Hippocampal formation (tissue), 2 donors: ENCODE measurements at places on chromosomes 3 and 15.

DNA sequence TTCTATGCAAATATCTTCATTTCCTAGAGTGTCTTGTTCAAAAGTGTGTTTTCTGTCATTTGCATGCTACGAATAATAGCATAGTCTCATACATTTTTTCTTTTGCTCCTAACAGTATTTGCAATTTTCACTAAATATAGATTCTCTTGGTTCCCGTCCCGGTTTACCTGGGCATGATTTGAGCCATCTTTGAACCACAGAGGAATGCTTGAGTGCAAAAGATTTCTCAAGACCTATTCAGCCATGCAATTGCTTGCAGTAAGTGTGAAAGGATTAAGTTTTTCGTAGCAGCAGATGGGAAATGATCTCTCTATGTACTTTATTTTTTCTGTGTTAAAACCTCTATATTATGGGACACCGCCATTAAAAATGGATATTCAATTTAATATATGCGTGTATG is 733.0 kb downstream of the ZPLD1 start:
- no peak for DNase-seq

DNA sequence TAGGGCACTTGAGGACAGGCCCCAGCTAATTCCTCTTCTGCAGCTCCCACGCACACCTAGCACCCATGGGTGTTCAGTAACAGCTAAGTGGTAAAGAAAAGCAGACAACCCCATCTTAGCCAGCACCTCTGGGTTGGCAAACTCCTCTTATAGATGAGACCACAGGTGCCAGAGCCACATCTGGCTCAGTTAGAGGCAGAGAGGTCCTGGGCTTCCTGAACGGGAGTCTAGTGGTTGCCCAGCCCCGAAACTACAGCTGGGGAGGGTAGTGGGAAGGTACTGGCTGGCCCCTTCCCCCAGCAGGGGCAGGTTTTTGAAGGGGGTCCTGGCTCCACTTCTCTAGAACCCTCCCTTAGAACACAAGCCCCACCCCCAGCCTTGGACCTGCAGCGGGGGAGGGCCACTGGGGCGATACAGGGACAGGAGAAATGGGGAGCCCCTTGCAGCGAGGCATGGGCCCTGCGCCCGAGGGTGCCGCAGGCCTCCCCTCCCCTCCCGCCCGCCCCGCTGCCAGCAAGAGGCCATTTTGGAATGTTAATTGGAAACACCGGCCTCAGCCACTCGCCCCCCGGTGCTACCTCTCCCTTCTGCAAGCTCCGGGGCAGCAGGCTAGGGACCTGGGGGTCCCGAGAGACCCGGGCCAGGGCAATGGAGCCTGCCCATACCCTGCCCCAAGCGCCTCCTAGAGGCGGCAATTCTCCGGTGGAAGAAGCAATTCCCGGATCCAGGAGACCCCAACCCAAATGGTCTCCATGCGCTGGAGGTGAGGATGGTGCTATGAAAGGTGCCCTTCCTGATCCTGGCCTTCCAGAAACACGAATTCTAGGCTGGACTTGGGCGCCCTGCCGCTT is 1.5 kb downstream of the DUSP7 start:
- no peak for DNase-seq

GRCh38 chr3:111336511-111336910 is 205.5 kb upstream of the CD96 start:
- DNase-seq, result no peak

- no peak for DNase-seq
Observed at GRCh38 chr15:58302832-58303231, 129.0 kb upstream of the LIPC start.

DNA sequence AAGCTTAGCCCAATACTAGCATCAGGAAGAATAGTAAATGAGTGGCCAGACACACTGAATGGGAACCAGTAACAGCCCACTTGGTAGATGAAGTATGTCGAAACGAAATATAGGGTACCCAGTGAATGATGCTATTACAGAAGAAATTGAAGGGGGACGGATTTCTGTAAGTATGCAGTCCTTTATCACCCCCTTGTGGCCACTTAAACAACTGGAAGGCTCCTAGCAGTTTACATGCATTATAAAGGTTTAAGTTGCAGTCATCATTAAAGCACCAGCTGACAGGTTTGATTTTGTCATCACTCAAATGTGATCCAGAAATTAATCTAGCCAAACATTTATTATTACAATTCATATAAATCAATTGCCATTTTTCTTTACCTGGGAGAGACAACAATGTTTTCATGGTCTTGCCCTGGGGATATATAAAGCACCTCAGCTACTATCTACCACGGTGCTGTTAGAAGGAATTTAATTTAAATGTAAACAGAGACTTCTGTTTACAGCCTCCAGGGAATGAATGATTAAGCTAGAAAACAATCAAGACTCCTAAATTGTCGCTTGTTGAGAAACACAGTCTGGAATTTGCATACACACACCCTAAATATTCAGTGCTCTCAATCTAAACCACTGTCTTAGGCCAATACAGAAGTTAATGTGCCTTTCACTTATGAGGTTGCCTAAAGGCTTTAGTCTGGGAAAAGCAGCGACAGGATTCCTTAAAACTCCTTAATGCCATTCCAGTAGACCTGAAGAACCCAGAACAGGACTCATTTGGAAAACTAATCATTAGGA is 7.8 kb downstream of the EIF1B start:
- peak; percentile 14 for DNase-seq

- DNase-seq, result no peak
Observed at GRCh38 chr15:77538793-77539497, 93.8 kb downstream of the LINGO1 start.

DNA sequence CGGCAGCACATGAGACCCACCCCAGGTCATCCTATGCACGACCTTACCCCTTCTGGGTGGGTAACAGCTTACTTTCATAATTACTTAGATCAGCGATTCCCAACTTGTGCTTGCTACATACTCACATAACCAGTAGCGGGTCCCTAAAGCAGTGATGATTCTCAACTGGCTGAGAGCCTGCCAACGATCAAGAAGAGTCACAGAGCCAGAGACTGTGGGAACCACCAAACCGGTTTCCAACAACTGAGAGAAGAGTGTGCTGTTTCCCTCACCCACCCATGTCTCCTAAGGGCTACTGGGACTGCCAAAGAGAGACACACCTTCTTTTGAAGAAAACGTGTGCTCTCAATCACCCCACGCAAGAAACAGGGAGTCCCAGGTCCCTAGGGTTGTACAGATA is 12.0 kb upstream of the XXYLT1 start:
- no peak for DNase-seq

GRCh38 chr3:43180027-43180426 is 74.1 kb upstream of the POMGNT2 start:
- DNase-seq, result no peak

DNA sequence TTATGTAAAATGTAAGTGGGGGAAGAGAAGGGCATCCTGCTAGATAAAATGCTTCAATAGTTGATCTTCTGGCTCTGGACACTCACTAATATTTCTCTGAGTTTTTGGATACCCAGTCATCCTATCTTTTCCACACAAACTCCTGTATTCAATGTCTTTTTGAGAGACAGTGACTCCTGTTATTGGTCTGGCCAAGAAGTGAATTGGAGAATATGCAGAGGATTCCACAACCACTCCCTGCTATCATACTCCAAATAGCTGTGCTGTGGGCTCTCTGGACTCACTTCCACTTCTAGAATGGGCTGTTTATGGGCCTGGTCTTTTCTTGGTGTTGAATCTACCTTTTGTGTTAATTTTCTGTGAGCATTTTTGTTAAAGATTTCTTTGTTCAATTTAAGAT is 376.8 kb downstream of the NLGN1 start:
- DNase-seq, result no peak

- peak; percentile 11 for DNase-seq
Observed at GRCh38 chr3:54374214-54374852, 252.0 kb downstream of the CACNA2D3 start.

- DNase-seq, result no peak
Observed at GRCh38 chr3:72548981-72549380, 299.3 kb downstream of the SHQ1 start.

DNA sequence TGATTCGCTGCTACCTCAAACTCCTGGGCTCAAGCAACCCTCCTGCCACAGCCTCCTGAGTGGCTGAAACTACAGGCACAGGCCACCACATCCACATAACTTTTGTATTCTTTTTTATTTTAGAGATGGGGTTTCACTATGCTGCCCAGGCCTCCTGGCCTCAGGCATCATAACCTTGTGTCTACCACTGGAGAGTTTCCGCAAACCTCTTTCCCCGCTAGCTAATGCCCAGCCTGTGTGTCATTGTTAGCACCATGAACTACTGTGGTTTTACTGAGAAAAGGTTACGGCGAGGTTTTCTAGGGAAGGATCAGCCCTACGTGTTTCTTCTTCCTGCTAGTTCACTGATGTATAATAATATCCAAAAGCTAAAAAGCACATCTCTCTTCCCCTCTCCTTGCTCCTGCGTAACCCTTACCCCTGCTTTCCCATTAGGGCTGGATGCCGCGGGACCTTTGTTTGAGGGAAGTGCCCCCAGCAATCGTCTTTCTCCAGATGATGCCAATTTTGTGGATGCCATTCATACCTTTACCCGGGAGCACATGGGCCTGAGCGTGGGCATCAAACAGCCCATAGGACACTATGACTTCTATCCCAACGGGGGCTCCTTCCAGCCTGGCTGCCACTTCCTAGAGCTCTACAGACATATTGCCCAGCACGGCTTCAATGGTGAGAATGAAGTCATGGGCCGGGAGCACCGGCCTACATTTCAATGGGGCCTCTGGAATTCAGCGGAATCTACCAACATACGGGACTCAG is 113.7 kb downstream of the LIPC start:
- DNase-seq, result no peak

DNA sequence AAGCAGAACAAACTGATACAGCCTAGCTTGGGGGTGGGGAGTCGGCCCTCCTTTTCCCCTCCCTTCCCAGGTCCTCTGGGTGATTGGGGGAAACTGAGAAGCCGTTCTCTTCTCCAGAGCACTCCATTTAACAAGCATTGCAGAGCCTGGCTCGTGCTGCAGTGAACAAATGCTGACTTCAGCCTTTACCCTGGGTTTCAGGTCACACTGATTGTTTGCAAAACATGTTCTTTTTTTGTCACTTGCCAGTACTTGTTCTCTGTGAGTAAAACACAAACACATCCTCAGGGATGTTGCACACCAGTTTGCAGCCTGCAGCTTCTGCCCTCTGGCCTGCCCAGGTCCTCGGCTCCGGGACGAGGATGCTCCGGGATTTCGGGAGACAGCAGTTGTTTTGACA is 132.8 kb downstream of the PGPEP1L start:
- DNase-seq, result no peak

- DNase-seq, result no peak
Observed at GRCh38 chr3:168330983-168331382, 235.3 kb upstream of the GOLIM4 start.

DNA sequence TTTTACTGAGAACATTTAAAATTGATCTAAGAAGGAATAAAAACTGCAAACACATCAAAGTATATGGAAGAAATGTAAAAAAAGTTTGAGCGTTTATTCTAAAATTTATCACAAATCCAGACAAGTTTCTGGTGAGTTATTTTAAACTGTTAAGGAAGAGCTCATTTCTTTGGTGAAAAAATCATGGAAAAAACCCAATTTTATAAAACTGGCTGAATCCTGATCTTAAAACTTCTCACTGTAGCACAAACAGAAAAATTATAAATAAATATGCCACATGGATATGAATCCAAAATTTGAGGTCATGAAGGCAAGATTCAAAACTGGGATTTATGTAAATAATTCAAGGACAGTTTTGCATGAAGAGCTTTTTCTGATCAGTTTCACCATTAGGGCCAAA is 205.1 kb upstream of the RGMA start:
- no peak for DNase-seq

DNA sequence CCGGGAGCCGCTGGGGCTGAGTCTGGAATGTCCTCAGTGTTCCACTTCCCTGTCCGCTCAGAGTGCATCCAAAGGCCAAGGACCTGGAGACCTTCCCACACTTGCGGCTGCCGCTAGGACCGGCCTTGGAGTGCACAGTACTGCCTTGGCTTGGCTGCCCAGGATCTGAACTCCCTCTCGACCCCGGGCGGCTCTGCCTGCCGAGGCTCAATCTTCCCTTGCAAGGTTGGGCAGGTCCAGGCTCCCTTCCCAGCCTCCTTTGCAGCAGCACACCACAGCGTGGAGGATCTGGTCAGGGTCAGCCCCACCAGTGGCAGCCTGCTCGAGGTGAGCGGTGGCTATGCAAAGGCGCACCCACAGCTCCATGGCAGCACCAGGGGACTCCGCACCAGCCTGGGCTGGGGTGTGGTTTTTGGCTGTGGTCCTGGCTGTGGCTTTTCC is 69.2 kb downstream of the PLXNA1 start:
- DNase-seq, result no peak

DNA sequence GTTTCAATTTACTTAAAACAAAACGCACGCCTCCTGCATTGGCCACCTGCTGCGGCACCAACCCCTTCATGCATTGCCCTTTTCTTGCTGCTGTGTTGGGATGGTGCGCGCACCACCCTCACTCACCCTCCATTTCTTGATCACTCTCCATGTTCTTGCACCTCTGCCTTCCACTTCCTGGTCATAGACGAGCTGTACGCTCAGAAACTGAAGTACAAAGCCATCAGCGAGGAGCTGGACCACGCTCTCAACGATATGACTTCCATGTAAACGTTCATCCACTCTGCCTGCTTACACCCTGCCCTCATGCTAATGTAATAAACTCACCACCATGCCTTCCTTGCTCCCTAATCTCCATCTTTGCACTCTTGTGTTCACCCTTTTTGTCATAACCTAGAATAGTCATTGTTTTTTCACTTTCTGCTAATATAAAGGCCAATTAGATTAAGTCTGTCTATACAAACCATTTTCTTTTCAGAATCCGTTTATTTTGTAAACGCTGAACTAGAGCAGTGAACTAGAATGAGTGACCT is 21.4 kb downstream of the TPM1 start:
- no peak for DNase-seq

DNA sequence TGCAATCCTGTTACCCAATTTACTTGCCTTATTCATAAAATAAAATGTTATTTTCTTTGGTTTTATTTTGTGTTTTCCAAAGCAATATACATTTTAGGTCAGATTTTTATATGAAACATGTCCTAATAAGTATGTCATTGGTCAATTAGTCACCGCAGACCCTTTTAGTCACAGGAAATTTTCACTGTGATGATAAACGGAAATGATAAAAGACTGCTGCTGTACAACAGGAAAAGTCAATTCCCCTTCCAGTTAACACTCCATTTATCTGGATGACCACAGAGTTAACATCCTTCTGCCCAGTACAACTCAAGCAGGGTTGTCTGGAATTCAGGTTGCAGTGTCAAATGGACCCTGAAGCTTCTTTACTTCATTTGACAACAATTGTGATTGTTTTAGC is 175.2 kb downstream of the LSAMP start:
- DNase-seq, result no peak

- DNase-seq, result no peak
Observed at GRCh38 chr15:94412979-94413746, 181.8 kb downstream of the MCTP2 start.

GRCh38 chr15:80846031-80846815 is 67.1 kb downstream of the CEMIP start:
- no peak for DNase-seq

- DNase-seq, result no peak
Observed at GRCh38 chr3:109863701-109864100, 526.4 kb upstream of the DPPA4 start.
